ENCODE measurements at places on chromosomes 2 and 18.

GRCh38 chr2:40317761-40318160, 134.1 kb downstream of the SLC8A1 start:
- DNase-seq: no peak

- DNase-seq: no peak
Measured at GRCh38 chr2:50995610-50996009, 36.3 kb downstream of the NRXN1 start.

DNA sequence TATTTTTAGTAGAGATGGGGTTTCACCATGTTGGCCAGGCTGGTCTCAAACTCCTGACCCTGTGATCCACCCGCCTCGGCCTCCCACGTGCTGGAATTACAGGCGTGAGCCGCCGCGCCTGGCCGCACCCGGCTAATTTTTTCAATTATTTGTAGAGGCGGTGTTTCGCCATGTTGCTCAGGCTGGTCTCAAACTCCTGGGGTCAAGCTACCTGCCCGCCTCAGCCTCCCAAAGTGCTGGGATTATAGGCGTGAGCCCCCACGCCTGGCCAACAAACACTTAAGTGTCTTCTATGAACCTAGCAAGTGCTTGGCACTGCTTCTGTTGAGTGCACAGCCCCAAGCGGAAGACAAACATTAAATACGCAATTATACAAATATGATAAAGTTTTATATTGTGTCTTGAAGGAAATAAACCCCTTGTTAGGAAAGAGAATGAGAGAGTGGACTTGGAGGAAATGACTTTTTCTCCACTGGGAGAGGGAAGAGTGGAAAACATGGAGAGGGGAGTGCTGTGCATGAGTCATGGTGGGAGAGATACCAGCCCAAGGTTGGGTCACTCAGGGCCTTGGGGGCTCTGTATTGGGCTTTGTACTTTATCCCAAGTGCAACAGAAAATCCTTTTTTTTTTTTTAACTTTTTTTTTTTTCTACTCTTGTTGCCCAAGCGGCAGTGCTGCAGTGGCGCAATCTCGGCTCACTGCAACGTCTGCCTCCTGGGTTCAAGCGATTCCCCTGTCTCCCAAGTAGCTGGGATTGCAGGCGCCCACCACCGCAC, 41.4 kb upstream of the ACTR2 start:
- no peak for DNase-seq

- no peak for DNase-seq
Measured at GRCh38 chr2:176118601-176119339, 2.2 kb downstream of the HOXD10 start.

GRCh38 chr2:110864731-110865130, 132.4 kb downstream of the ACOXL start:
- DNase-seq: no peak

GRCh38 chr2:234571620-234572407, 74.9 kb upstream of the ARL4C start:
- DNase-seq: no peak

- no peak for DNase-seq
Measured at GRCh38 chr2:23709311-23709710, 217.6 kb downstream of the ATAD2B start.

- DNase-seq: no peak
Measured at GRCh38 chr2:122031544-122032263, 276.3 kb downstream of the TSN start.

GRCh38 chr18:32049393-32050171, 31.0 kb downstream of the RNF125 start:
- no peak for DNase-seq

GRCh38 chr2:235498946-235499812, 5.3 kb downstream of the AGAP1 start:
- no peak for DNase-seq

GRCh38 chr2:74700643-74701372, 46.8 kb downstream of the SEMA4F start:
- no peak for DNase-seq

DNA sequence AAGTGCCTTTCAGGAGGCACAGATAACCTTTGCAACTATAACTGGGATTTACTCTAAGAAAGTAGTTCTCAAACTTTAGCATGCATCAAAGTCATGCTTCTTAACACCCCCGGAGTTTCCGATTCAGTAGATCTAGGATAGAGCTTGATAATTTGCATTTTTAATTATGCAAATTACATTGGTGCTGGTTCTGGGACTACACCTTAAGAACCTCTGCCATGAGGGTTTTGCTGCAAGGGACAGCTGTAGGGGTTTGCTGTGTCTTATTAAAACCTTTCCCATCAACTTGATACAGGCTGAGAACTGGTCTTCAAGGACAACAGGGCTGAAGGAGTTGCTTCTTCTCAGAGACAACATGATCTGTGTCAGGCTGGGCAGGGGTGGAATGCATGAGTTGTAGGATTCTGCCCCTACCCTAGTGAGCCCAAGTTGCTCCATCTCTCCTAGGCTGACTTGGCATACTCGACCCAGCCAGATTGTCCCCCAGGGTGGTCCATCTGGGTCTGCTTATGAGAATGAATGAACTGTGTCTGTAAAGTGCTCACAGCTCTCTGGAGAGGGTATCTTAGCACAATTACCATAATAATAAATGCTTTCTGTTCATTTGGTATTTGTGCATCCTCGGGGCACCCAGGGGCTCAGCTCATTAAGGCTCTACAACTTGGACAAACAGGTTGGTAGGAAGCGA, 232.7 kb downstream of the CLIP4 start:
- DNase-seq: no peak

DNA sequence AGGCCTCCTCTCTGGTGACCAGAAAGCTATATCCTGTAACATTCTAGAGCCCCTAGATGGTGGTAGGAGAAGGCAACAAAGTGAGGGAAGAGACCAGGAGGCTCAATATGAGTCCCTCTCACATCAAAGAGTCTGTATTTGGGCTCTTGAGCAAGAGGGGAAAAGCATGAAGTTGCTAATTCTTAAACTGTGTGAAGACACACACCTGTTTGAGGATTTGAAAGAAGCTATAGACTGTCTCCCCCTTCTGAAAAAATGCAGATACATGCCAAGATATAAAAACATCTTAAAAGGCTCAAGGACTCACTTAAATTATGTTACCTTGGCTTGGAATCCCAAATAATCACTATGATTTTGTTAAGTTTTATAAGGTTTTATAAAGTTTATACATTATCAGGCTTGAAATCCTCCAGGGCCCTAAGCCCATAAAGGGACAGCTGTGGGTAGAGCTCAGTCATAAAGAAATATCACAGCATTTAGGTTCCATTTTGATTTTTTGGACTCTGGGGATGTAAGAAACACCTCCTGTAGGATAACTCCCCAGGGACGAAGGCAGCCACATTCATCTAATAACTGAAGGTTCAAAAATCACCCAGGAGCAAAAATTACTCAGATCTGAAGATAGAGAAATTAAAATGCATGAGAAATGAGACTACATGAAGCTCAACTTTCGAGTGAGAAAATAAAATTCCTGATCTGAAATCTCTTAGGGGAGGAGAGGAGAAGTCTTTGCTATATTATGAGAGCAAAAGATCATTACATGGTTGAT, 136.1 kb upstream of the LGALSL start:
- no peak for DNase-seq

DNA sequence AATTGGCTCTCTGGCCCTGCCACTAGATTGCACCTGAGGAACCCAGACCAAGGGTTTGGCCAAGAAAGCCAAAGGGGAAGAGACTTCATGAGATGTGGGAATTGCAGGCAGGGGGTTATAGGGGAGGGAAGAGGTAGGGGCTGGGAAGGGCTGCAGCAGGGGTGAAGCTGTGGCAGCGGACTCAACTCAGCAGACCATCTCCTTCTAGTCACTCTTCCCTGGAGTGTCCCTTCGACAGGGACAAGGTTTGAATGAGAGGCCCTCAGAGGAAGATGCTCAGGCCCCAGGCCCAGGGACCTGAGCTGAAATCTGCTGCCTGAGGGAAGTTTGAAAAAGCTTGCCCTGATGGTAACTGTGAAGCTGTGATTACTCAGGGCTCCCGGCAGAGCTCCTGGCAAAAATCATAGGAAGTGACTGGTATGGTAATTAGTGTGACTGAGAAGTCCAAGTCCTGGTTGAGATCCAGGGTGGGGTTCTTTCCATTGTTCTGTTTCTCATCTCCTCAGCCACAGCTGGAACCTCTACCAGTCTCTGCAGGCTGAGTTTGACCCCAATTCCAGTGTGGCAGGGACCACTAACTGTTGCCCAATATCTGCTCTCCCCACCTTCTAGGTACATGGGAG, 300.9 kb downstream of the CYP26B1 start:
- DNase-seq: no peak

DNA sequence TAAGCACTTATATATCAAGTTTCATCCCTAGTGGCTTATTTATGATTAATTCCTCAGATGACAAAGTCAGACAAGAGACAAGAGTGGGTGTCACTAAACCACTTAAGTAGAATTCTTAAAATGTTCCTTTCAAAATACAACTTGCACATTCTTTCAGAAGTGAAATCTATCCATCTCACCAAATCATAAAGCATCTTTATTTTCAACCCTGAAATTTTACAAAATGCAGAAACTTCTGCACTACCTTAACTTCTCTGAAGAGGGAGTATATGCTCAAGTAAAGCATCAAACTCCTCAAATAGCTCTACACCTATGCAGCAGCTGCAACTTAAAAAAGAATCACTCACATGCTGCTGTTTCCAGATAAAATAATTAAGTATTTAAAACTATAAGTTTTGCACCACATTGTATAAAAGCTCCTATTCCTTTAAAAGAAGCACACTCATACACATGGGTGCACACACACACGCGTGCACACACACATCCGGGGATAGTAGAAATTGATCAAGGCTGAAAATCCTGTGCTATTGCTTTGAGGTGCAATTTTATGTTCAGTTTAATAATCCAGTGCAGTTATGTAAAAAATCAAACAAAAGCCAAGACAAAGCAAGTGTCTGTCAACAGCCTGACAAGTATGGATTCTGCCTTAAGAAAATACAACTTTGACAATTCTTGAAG, 244.5 kb downstream of the TCF4 start:
- DNase-seq: no peak

DNA sequence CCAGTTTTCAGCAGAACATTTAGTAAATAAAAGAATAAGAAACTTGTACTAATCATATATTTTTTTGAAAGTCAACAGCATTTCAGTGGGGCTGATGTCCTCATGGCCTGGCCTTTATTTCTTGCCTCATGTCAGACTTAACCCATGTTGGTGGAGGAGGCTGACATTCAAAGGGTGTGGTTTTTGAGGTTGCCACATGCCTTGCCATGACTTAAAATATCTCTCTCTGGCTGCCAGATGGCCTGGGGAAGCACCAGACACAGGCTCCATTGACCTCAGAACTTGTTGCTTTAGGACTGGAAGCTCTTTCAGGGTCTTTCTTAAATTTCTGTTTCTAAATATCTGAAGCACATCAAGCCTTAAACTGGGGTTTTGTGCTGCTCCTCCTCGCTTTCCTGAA, 32.5 kb upstream of the CD28 start:
- no peak for DNase-seq

Measured in stimulated activated CD4-positive, alpha-beta T cell treated with anti-CD3 and anti-CD28 coated beads, Interleukin-1b, Interleukin-23, amount 100 ng/mL, for 4 hours (primary cell).